ENCODE measurements at places on chromosomes 13 and 19.

- DNase-seq, result no peak
Observed at GRCh38 chr19:39154100-39154628, 28.6 kb downstream of the PAK4 start.

DNA sequence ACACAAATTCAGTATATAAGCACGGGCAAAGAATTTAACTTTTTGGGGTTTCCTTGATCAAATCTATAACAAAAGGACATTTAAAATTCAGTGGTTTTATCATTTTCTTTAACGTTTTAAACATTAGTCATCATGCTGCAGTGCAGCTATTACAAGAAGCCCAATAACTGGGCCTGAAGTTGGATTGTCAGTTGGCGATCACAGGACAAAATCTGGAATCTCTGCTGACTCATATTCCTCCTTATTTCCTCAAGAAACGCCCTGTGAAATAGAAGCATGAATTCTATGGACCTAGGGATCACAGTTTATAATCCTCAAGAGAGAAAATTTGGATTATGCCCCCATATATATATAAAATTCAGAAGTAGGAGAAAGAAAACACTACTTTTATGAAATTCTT is 971.6 kb upstream of the MIR17HG start:
- DNase-seq, result no peak

- DNase-seq, result no peak
Observed at GRCh38 chr13:66076417-66076816, 1153.7 kb downstream of the PCDH9 start.

DNA sequence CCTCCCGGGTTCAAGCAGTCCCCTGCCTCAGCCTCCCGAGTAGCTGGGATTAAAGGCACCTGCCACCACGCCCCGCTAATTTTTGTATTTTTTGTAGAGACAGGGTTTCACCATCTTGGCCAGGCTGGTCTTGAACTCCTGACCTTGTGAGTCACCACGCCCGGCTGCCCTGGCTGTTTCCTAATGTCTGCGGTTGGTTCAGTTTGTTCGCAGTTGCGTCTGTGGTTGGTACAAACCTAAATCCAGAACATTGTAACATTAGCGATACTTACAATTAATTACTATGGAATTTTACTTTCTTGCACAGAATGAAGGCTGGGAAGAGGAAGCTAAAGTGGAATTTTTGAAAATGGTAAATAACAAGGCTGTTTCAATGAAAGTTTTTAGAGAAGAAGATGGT is 38.1 kb downstream of the RNF17 start:
- DNase-seq, result peak; percentile 31

DNA sequence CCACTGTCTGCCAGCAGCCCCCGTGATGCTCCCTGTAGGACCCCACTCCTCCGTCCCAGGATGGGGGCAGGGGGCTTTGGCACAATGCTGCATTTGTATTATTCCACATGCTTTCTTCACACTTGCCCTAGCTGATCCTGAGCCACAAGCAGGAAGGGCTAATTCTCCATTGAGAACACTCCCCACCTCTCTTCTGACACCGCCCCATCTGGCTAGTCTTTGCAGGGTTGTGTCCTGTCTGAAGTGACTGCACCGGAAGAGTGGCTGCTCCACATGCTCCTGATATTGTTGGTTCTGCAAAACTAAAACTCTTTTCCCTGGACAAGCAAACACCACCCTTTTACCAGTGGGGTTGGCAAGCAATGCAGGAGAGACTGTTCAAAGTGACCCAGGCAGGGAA is 18.0 kb downstream of the ZNF574 start:
- DNase-seq, result no peak

All from GM23248 (cell line).